ENCODE measurements at places on chromosomes 7 and 10.

- no peak for DNase-seq
These were observed at the start of gene COL13A1 for GRCh38 chr10:69801434-69802315. TSS of gene COL13A1 (plus strand) at chr10:69801906. CDS start at chr10:69802424, 518 bp downstream.

GRCh38 chr7:43569424-43569823 lies 13.5 kb upstream of the STK17A start:
- no peak for DNase-seq

GRCh38 chr7:94053532-94053931 lies 49.4 kb upstream of the BET1 start:
- DNase-seq = no peak

DNA sequence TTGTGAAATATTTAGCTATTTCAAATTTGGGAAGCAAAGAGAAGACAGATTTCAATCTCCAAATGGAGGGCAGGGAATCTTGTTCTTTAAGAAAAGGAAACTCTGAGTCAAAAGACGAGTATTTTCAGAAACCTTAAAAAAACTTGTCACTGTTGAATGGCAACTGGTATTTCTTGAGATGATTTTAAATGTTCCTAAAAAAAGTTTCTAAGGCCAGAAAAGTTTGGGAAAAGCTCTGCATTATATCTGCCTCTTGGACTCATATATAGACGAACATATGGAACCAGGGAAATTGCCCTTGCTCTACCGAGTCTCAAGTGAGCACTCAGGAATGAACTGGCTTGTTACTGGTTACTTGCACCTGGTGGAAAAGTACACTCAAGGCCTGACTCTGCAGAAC lies 69.5 kb downstream of the ADAM22 start:
- no peak for DNase-seq

DNA sequence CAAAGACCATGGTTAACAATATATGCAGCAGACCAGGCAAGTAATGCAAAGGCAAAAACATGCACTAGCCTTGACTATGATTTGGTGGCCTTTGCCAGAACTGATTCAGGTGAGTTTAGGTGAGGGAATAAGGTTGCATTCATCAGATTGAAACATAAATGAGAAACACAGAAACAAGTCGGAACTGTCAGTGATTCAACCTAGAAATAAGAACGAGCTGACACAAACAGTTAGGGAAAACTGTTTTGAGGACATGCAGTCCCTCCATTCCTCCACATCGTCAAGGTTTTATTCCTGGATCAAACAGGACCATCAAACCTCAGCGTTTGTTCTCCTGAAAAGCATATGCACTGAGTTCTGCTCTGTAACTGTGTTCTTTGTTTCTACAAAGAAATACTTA lies 1.8 kb downstream of the ZNF248 start:
- DNase-seq = no peak

DNA sequence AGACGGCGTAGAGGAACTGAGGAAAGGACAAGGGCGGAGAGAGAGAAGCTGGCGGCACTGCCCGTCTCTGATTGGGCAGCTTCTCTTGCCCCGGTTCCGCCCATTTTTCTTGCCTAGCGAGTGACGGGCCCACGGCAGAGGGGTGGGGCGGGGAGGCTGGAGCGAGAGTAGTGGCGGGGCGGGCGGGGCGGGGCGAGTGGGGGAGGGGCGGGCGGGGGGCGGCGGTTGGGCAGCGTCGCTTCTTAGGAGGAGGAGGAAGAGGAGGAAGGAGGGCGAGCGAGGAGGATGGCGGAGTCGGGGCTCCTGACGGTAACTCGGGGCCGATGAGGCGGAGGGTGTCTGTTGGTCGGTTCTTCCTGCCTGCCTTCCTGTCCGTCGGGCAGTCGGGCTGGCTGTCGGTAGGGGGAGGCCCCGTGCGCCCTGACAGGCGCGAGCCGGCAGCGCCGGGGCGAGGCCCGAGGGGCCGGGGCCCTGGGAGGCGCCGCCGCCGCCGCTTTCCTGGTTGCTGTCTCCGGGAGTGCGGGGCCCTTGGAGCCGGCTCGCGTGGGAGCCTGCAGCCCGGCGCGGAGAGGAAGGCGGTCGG lies at the start of gene SHOC2:
Gene SHOC2 (plus strand): TSS at position 256 of the 583 bp plus-strand sequence. CDS start 44,755 bp downstream, outside the sequence.
- no peak for DNase-seq

GRCh38 chr10:22053048-22053447 lies 49.5 kb upstream of the DNAJC1 start:
- DNase-seq = peak; percentile 49

DNA sequence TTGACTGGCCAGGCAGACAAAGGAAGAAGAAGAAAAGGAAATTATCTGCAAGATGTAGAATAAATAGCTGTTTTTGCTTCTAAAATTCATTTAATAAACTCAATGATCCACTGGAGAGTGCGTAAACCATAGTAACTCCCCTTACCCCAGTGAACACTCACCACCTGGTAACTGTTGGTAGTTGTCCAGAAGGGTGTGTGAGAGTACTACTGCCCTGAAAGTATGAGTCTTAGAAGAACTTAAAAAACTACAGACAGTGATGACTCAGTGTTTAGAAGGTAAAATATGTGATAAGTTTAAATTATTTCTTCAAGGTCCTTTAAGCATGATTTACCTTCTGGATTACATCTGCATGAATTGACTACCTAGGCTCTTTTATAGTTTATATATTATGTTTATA lies 53.0 kb upstream of the SEMA3A start:
- no peak for DNase-seq

- no peak for DNase-seq
These were observed 17.6 kb downstream of the GPRIN2 start for GRCh38 chr10:46538717-46539426.

DNA sequence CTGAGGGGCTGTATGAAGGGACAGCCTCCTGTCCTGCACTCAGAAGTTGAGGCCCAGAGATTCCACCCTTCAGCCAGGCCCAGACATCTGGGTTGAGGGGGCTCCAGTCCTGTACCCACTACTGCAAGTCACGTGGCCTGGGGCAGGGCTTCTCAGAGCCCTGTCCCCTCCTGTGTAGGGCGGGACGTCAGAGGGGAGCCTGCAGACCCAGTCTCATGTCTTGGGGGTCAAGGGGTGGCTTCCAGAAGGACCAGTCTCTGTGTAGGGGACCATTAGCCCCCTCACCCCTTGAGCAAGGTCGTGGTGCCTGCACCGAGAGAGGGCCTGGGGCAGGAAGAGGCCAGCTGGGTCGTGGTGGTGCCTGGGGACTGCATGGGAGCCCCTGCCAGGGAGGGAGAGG lies 593 bp upstream of the PILRA start:
- no peak for DNase-seq

DNA sequence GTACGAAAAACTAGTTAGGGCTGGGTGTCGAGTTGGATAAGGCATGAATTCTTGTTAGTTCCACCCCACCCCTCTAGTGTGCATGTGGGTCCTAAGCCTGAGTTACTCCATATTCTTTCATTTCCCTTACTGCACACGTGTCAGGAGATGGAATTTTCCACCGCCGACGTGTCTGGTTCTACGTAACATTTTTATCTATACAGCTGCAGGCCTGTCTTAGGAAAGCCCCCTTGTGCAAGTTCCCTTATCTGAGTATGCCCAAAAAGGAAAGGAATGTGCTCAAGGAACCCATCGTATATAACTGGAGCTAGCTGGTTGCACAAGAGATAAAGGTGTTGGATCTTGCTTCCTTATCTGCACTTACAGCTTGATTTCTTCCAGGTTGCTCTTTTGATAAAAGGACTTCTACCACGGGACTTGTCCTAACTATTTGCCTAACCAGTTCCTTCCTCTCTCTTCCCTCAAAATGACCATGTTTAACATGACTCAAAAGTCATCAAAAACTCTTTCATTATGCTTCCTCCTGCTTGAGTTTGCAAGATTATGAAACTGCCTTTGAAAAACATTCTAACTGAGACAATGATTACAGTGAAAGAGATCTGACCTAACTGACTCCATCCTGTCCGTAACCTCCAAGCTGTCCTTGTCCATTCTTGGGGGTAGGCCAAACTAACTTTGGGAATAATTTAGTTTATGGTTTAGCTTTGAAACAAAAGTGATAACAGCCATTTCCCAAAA lies 181.4 kb downstream of the AKR1D1 start:
- peak; percentile 99 for DNase-seq

DNA sequence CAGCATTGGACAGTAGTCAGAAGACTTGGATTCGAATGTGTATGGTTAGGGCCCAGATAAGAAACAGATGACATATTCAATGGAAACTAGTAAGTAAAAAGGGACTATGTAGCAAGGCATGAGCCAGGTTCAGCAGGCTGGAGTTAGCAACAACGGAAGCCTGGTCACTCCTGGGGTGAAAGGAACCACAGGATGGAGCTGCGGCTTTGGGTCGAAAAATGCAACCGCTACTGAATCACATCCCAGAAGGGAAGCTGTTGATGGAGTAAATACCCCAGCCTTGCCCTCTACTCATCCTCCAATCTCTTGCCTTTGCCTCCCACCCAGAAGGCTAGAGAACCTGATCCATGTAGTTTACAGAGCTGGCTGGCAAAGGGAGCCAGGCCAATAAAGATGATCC lies 37.5 kb upstream of the EGR2 start:
- no peak for DNase-seq

DNA sequence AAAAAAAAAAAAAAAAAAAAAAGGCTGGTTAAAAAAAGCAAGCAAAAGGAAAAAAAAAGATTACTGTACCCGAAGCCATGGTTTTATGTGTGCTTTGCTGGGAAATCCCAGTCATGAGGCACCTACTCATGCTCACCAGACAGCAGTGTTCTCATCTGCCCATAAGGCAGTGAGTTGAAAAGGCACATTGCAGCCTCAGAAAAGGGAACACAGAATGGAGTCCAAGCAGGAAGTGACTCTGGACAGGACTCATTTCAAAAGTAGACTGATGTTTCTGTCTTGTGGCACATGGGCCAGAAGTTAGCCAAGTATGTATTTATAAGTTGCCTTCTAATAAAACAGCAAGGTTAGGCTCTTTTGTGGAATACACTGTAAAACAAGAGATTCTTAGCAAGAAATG lies 40.2 kb downstream of the PDSS1 start:
- DNase-seq = no peak

DNA sequence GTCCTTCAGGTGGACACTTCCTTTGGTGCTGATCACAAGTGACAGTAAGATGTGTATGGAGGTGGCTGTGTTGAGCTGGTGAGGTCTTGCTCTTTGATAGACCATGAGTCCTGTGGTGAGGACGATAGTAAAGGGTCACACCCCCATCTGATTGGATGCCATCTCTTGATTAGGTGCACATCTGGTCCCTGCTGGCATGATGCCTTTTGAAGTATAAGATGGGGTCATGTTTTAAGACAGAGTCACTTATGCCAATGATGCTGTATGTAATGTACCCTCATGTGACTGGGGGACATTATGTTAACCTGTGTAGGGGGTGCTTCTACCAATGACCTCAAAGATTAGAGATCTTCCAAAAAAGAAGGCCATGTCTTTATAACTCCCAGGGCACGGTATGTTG lies 644.6 kb downstream of the ACTR3B start:
- no peak for DNase-seq

DNA sequence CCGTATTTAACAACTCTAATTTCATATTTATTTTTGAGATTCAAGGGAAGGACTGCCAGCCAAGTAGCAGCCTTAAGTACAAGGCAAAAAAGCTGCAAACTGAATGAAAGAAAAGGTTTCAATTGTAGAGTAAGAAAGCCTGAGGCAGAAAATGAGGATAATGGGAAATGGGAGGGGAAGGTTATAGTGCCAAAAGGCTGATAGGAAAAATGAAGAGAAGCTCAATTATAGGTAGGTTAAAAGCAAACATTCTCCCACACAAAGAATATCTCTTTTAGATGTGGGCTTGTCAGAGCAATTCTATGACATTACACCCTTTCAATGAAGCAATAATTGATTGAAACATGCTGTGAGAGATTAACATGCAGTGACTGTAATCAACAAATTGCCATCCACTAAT lies 175.3 kb downstream of the RAPGEF5 start:
- no peak for DNase-seq

DNA sequence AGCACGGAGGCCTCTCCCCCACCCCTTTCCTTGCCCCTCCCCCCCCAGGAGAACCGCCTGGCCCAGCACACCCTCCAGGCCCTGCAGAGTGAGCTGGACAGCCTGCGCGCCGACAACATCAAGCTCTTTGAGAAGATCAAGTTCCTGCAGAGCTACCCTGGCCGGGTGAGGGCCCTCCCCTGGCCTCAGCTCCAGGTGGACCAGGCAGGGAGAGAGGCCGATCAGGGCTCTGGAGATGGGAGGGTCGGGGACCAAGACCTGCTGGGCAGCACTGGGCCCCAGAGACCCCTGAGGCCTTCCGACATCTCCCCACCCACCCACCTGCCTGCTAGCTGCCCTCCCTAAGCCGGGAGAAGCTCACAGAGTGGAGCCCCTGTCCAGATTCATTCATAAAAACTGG lies 8.8 kb upstream of the SH2B2 start:
- no peak for DNase-seq

GRCh38 chr10:90985321-90985933 lies 64.5 kb upstream of the ANKRD1 start:
- no peak for DNase-seq

GRCh38 chr7:118304100-118304499 lies 79.6 kb downstream of the ANKRD7 start:
- no peak for DNase-seq

- no peak for DNase-seq
These were observed 148.2 kb downstream of the CELF2 start for GRCh38 chr10:11165591-11166543.
